Activated CD8-positive, alpha-beta memory T cell treated with anti-CD3 and anti-CD28 coated beads for 1 hour (primary cell): ENCODE measurements at places on chromosomes 6 and 20.

DNA sequence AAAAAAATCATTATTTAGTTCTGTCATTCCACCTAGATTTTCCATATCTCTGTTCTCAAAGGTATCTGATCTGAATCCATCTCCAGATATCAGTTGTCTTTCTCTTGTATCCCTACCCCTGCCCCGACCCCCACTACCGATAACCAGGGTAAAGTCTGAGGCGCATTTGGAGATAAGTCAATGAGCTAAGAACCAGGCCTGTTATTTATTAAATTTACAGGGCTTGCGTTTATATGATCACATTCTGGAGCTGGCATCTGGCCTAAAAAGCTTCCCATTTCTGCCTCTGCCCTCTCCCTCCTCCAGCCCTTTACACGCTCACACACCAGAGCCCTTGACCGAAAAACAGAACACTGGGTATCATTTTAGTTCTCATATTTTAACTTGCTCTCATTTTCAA, 144.7 kb downstream of the ALDH8A1 start:
- no peak for DNase-seq

GRCh38 chr6:108117427-108118358, 43.2 kb upstream of the OSTM1 start:
- DNase-seq, result no peak

GRCh38 chr6:23218751-23219150, 649.4 kb downstream of the HDGFL1 start:
- DNase-seq, result no peak

- no peak for DNase-seq
Observed at GRCh38 chr6:139888681-139889122, 514.3 kb upstream of the CITED2 start.

GRCh38 chr6:26156105-26156849, 69.0 kb downstream of the HFE start:
- DNase-seq, result no peak

GRCh38 chr6:149895833-149896271, 2.1 kb downstream of the RAET1E start:
- no peak for DNase-seq

DNA sequence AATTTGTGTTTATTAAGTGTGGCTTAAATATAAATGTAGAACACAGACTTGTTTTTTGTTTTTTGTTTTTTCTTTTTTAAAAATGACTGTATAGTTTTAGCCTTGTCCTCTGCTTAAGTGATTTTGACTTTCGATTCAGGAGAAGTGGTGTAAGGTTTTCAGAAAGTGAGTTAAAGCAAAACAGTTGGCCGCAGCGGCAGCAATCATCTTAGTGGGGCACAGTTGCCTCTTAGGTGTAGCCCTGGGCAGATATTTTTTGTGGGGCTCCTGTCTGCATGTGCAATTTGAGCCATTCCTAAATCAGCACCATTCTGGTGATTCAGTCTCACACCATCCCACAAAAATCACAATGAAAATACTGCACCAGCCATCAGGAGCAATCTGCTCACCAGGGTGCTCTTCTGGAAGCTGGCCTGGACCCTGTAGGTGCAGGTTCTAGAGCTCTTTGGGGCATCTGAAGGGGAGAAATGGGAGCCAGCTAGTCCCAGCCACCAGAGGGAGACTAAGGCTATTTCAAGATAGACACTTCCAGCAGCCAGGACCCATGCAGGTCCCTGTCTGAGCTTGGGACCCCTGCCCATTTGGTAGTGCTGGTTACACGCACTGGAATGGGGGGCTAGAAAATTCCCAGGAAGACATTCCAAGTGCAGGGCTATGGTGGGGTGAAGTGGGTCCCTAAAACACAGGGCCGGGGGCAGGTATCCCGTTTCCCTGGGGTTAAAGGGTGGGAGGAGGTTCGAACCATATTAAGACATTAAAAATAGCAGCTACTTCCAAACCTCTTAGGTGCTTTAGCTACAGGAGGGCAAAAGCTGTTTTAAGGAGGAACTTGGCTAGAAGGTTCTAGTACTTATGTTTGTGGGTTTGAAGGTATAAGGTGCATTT, 156.6 kb downstream of the NFATC2 start:
- no peak for DNase-seq

- no peak for DNase-seq
Observed at GRCh38 chr6:32613475-32613874, 23.7 kb upstream of the HLA-DQA1 start.

DNA sequence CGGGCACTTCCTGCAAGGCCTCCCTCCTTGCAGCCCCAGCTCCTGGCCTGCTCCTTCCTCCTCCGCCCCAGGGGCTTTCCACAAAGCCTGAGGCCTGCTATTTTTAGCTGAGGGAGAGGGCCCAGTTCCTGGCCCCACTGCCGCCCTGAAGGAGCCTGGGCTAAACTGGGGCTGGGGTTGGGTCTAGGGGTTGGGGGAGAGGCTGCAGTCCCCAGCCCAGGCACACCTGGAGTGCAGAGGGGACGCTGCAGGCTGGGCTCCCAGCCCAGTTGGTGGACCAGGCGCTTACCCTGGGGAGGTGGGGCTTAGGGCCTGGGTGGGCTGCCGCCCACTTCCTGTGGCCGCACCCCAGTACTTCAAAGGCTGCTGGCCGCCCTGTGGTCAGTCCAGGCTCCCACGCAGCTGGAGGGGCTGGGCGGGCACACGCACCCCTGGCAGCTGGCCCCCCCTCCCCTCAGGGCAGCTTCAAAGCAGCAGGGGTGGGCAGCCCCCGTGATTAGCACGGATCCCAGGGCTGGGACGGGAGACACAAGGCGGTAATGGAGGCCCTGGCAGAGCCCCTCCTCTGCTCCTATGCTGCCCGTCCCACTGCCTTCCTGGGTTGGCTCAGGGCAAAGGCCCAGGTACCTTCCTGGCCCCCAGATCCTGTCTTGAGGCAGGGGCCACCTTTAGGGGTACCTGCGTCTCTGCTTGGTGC, 7.1 kb upstream of the ABHD16B start:
- no peak for DNase-seq

DNA sequence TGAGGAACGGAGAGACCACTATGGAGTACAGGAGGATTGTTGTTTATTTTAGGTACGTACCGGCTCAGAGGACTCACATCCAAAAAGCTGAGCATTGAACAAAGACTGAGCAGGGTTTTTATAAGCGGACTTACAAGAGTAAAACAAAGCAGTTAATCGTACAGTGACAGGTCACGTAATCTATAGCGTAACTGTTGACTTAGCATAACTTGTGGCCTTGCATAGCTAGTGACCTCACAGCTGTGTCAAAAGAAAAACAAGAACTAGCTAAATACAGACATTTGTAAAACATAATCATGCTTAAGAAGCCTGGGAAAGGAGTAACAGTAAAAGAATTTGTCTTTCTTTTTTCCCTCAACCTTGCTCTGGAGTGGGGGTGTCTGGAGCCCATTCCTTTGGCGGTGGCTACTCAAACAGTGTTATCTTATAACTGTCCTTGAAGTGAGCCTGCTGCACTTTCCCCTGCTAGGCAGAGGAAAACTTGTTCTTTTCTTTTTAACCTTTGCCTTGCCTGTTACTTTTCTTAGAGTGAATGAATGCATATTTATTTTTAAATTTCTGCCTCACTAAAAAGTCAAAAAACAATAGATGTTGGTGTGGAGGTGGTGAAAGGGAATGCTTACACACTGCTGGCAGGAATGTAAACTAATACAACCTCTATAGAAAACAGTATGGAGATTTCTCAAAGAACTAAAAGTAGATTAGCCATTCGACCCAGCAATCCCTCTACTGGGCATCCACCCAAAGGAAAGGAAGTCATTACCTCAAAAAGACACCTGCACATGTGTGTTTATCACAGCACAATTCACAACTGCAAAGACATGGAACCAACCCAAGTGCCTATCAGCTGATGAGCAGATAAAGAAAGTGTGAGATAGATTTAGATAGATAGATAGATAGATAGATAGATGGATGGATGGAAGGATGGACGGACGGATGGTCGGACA, 109.0 kb downstream of the TAF4 start:
- no peak for DNase-seq

DNA sequence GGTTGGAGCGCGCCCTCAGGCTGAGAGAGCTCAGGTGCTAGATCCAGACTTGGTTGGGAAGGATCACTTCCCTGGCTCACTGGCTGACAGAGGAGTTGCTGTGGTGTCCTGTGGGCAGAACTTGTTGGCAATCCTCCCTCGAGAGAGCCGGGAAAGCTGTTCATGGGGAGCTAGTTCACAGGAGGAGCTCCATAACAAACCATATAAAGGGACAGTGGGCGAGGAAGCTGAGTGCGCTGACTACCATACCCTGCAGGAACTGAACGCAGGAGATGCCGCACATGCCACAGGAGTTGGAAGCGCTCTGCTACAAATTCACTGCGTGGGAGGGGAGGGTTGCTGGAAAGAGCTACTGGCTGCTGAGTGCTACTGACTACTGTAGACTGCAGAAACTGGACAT, 243.2 kb downstream of the OGFRL1 start:
- no peak for DNase-seq

GRCh38 chr6:169291646-169292337, 38.1 kb upstream of the THBS2 start:
- DNase-seq, result no peak

DNA sequence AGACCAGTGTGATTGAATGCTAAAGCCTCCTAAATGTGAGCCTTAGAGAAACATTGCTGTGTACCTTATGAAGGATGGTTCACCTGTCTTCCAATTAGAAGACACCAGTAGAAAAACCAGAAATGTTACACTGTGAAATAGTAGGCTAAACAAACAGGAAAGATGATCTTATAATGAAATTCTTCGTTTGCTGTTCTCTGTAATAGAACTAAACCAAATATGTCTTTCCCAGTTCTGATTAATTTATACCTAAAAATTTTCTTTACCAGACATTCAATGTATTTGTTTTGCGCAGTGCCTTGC, 114.8 kb downstream of the RTN4IP1 start:
- DNase-seq, result no peak

DNA sequence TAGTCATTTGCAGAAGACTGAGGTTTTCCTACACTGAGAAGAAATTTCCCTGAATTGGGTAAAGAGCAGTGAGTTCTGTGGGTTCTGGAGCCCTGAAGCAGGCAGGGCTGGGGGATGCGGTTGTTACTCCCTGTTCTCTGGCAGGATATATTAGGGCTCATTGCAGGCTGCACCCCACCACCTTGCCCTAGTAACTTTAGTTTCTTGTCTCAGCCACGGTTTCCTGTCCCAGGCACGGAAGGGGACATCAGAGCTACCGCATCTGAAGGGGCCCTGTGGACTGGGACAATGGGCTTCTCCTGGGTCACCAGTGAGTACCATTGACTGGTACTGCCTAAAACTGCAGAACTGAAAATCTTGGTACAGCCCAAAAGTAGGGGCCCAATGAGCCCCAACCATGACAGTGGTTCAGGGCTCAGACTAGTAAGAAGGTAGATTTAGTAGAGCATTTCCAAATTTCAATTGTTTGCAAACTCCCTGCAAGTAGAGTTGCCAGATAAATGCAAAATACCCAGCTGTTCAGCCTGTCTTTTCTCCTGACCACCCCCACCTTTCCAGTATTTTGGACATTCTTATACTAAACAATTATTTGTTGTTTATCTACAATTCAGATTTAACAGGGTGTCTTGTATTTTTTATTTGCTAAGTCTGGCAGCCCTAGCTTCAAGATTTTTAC, 54.5 kb upstream of the EYA2 start:
- no peak for DNase-seq

- DNase-seq, result no peak
Observed at GRCh38 chr6:166333172-166333995, 9.0 kb downstream of the SFT2D1 start.

GRCh38 chr6:158816803-158817727, 2.1 kb downstream of the EZR start:
- no peak for DNase-seq

- no peak for DNase-seq
Observed at GRCh38 chr6:38813041-38813823, 98.1 kb downstream of the DNAH8 start.

- no peak for DNase-seq
Observed at GRCh38 chr6:72406517-72406916, 215.3 kb upstream of the KCNQ5 start.

GRCh38 chr20:54434196-54434595, 41.2 kb upstream of the DOK5 start:
- no peak for DNase-seq

DNA sequence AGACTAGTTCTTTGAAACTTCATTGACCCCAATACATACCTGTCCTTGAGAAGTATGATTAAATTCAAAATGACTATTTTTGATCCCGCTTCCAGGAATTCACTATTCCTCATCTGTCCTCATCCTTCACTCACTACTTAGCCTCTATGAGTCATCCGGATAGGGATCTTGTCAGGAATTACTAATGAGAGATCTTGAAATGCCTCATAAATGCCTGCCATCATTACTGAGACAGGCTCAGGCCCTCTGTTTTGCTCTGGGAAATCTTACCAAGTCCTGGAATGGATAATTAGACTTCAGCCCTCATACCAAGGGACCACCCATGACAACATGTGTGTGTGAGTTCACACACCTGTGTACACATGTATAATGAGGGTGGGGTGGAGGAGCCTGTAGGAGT, 2.8 kb upstream of the CYP24A1 start:
- no peak for DNase-seq

DNA sequence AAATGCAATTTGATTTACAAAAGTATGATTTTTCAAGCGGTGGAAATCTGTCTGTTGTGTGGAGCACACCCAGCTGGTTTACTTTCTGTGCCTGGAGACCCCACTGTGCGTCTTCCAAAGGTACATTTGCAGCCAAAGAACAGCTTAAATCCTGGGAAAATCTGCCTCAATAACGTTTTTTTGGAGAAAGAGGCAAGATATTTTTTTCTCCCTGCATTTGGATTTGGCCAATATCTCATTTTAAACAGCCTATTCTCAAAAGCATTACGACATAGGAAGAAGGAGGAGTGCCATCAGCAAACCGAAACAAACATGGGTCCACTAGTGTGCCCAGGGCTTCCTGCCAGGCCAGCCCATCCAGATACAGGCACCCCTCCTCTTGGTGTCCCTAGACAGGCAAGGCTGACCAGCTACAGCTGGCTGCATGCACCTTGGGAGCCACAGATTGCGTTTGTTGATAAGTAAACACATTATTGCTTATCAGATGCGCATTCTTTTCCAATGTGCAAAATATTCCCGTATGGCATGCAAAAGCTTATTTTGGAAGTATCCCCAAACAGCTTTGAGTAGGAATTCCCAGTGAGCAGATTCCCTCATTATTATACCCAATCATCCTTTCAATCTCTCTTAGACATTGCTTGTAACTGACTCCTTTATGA, 184.5 kb upstream of the MARCKS start:
- no peak for DNase-seq

GRCh38 chr6:155248008-155249001, 15.5 kb upstream of the CLDN20 start:
- no peak for DNase-seq

- DNase-seq, result peak; percentile 70
Observed at GRCh38 chr6:149863698-149864577, at the start of gene LRP11. Gene LRP11, minus strand, starts transcription at chr6:149864359. Its CDS starts 339 bp downstream, at chr6:149864020.

GRCh38 chr20:11098888-11099287, 425.1 kb upstream of the JAG1 start:
- no peak for DNase-seq

DNA sequence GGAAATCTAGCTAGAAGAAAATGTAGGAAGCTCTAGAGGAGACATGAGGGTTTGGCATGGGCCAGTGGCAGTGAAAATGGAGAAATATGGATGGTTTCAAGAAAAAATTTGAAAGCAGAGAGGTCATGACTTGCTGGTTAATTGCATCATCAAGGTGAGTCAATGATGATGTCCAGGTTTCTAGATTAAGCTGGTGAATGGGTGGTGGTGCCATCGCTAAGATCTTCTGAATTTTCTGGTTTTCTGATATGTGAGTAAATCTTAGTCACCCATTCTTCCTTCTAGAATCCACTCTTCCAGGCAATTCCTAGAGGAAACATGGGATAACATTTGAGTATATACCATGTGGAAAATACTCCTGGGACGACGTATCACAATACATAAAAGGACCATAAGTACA, 25.0 kb downstream of the SH3BGRL2 start:
- no peak for DNase-seq
